ENCODE measurements at places on chromosomes 5 and 9.
A peak's percentile ranks its signal among the peaks of the same experiment; 100 is the strongest.

GRCh38 chr5:72511366-72511765 lies 4.2 kb upstream of the ZNF366 start:
- DNase-seq = no peak

- DNase-seq = peak; percentile 53
Measured at GRCh38 chr5:139641116-139642080, 6.8 kb upstream of the CXXC5 start.

- no peak for DNase-seq
Measured at GRCh38 chr9:87451149-87451548, 46.5 kb upstream of the DAPK1 start.

- no peak for DNase-seq
Measured at GRCh38 chr5:38743562-38743961, 102.2 kb upstream of the OSMR start.

DNA sequence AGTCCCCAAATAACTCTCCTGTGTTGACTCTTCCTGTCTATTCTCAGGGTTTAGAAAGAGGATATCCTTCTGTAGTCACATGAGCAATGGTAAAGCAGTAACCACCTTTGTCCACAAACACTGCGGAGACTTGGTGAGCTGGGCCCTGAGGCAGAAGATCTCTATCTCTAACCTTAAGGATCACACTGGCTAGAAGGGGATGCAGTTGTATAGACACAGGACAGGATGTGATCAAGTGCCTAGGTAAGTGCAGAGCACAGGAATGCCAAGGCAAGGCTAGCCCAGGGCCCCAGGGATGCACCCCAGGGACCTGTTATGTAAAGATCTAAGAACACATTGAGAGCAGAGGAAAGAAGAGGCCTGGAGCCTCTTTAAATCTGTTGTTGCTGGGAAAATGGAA lies 610.5 kb downstream of the IRX1 start:
- DNase-seq = peak; percentile 62

DNA sequence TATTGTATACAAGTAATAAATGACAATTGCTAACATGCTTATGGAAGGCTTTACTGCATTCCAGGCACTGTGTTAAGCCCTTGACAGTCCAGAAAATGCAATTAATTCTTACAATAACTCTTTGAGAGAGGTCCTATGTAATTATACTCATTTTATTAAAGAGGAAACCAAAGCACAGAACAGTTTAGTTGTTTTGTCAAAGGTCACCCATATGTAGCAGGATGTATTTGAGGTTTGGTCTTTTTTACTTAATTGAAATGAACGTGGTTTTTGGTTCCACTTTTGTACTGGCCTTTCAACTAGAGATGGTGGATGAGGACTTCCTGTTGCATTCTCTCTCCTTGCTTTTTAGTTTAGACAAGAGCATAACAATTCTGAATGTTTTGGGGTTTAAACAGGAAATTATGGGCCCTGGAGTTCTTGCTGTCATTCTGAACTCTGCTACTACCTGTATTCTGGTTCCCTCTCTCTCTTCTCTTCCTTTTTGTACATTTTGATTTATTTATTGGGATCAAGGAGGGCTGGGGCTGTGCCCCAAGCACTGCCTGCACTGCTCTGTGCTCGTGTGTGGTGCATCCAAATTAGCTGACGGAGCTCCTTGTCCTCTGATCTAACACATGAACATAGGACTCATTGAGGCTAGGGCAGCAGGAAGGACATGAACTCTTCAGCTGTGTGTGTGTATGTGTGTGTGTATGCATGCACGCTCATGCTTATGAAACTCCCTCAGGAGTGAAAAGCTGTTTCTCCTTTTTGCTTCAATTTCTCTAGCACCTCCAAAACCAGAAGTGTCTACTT lies 47.4 kb downstream of the SLC28A3 start:
- no peak for DNase-seq

DNA sequence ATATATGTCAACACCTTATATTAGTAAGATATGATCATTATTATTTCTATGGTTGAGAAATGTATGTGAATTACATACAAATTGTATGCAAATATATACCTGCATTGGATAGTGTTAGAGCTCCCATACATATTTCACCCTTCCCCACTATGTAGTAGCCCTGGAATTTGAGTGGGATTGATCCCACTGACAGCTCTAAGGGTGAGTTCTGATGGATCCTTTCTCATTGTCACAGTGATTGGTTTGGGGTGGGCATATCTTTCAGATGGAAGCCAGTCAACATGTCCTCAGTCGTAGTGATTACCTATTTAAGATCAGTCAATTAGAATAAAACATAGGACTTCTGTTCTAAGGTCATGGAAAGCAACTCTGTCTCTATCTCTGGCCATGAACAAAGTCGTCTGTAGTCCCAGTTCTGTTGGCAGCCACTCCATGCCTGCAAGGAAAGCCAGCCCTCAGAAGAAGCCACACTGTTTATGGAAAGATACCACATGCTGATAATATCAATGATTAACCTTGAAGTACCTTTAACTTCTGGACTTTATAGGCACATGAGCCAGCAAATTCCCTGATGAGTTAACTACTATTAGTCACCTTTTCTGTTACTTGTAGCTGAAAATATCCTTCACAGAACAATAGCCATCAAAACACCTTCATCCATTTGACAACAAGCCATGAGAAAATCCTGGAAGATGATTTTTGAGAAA lies 5.1 kb upstream of the CCDC192 start:
- DNase-seq = peak; percentile 59

- DNase-seq = no peak
Measured at GRCh38 chr9:96048956-96049831, 173.7 kb downstream of the ERCC6L2 start.

GRCh38 chr9:68669218-68669617 lies 35.8 kb upstream of the PIP5K1B start:
- no peak for DNase-seq
